ENCODE measurements at places on chromosomes 13 and 19. TPM values are rescaled to one million over a fixed set of nuclear protein-coding genes. Genes with fewer than 3 reads are reported as not detected.

HIF3A gene
- 41.9 TPM for total RNA-seq

F7 gene
- total RNA-seq: not detected

ZNF737 gene
- total RNA-seq: 11.6 TPM

ZIC5 gene
- total RNA-seq: not detected

RPL36 gene
- 360 TPM for total RNA-seq

ERICH4 gene
- not detected for total RNA-seq

SPACA7 gene
- total RNA-seq: not detected

SLC7A10 gene
- not detected for total RNA-seq

ZNF320 gene
- total RNA-seq: 5.7 TPM

LMTK3 gene
- 0.06 TPM for total RNA-seq

CBARP gene
- 0.81 TPM for total RNA-seq

WTIP gene
- 24.1 TPM for total RNA-seq

GZMM gene
- total RNA-seq: not detected

KLK7 gene
- not detected for total RNA-seq

ZNF536 gene
- not detected for total RNA-seq

Measured in bladder microvascular endothelial cell (primary cell).